Hippocampal formation (tissue), 2 donors: ENCODE measurements at places on chromosomes 12 and 14.
A peak's percentile ranks its signal among the peaks of the same experiment; 100 is the strongest.

DNA sequence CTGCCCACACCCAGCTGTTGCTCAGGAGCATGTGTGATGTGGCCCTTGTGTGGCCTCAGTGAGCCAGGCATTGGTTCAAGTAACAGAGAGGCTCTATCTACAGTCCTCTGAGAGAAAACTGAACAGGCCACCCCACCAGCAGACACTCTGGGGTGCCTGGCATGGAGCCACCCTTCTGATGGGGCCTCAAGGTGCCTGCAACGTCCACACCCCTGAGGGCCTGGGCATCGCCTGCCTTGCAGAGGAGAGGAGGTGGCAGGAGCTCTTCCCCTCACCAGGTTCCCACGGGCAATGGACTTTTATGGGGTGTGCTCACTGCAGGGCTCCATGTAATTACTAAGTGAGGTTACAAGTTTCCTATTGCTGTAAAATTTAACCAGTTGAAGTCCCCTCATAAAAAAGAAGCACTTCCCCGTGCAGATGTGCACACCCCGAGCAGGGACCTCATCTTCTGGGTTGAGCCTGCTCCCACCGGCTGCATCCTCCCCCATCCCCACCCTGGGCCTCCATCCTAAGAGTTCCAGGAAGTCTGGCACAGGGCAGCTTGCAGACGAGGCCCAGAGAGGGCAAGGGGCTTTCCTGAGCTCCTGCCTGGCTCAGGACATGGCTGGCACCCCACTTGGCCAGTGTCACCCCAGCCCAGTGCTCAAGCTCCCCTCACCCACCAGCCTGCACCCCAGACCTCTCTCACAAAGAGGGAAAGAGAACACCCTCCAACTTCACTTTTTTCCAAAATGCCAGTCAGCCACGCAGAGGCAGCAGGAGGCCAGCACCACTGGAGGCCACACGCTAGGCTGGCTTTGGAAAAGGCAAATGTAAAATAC lies 270.4 kb upstream of the RTL1 start:
- DNase-seq, result no peak

DNA sequence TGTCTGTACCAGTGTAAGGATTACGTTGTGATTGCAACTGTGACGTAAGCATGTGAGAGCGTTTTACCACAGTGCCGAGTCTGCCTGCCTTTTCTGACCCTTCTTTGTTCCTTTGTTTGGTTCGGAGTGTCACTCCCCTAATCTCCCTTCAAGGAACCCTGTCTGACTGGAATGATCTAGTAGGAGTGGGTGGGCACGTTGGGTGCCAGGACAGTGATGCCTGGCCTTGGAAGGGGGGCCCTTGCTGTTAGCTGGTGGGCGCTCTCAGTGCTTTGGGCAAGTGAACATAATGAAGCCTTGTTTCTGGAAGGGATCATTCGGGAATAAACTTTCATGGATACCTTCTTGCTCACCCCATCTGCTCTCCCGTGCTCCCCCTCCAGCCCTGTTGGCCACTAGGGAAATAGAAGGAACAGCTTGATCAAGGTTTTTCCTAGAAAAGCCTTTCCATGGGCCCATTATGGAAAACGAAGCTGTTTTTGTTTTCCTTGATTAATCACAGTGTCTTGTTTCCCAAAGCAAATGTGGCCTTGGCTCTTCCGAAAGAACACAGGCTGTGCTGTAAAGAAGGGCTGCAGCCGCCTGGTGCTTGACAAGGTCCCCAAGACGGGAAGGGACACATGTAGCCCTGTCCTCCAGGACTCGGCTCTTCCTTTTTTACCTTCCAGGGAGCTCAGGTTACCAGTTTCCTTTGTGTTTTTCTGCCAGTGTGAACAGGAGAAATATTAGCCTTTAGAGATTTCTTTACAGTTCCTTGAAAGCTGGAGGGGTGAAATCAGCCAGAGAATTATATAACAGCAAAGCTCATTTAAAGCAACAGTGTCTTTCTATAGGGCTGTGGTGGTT lies 215.5 kb downstream of the CRADD start:
- peak; percentile 16 for DNase-seq

- DNase-seq, result no peak
These were observed 496.9 kb upstream of the TMEM132C start for GRCh38 chr12:127770118-127770517.

DNA sequence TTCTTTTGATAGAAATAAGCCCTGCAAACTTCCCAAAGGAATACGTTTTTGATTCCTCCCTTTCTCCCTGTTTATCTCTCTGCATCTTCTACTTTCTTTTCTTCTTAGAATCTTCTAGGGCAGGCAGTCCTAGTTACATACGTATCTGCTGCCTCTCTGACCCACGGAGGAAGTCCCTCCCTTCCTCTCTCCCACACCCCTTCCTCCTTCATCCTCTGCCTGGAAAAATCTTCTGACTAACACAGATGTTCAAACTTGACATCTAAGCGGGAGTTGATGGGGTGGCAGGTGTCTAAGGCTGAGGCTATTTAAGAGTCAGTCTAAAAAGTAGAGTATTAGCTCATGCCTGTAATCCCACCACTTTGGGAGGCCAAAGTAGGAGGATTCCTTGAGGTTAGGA lies 88.6 kb downstream of the MAP1LC3B2 start:
- DNase-seq, result no peak

DNA sequence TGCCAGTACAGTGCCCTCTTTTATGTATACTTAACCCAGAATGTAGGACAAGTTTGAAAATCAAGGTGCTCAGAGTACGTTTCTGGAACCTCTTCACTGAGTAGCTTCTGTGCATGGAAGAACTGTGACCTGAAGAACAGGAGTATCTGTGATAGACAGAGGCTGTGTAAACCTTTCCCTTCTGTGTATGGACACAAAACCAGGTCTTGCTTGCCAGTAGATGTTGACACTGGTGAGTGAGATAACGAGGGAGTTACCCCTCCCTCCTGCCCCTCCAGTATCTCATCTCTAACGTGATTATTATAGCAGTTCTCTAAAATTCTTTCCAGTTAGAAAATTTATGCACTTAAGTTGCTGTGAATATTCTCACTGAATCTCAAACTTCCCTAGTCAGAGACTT lies 170.8 kb downstream of the RPL10L start:
- DNase-seq, result no peak

DNA sequence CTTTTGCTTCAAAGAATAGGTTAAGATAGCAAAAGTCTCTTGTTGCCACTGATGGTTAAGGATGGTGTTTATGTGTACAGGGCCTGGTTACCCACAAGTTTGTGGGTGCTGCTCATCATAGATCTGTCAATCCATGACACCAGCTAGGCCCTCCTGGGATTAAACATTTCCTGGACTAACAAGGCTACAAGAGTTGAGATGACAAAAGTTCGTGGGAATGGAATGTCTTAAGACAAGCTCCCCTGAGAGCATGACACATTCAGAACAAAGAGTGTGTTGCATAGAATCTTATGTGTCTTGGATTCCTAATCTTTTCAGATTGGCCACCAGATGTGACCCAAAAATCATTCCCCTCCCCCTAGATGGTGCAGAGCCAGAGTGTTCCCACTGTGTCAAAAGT lies 592.5 kb upstream of the USP15 start:
- no peak for DNase-seq

- DNase-seq, result no peak
These were observed 615.1 kb downstream of the TMEM121 start for GRCh38 chr14:106141242-106142220.

DNA sequence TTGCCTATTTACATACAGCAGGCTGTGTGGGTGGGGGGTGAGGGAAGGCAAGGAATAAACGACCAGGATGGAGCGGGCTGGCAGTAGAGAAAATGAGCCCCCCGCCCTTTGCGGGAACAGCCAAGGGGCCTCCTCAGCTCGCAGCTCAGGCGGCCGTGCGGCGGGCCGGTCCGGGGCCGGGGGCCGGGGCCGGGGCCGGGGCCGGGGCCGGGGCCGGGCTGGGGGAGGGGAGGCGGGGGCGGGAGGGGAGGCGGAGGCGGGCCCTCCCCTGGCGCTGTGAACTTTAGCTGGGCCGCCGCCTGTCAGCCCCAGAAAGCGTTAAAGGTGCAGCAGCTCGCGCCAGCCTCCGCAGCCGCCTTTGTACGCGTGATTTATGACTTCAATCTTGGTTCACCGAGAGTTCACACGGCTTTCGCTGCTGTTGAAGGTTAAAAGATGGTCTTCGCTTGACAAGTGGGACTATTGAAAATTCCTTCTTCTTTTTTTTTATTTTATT lies 28.8 kb downstream of the HOXC4 start:
- DNase-seq, result no peak

DNA sequence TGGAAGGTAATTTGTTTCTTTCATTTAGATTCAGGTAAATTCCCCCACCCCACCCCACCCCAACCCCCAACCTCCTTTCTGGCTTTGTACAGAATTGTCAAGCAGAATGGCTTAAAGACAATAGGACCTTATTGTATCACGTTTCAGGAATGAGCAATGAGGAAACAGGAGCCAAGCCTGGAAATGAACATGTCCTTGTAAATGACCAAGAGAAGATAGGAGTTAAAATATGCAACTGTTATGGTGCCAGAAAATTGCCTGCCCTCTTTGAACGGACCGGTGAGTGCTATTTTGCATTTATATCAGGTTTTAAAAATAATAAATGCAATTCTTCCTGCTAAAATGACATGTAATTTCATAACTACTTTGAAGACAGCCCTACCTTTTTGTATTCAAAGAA lies 141.6 kb upstream of the PELI2 start:
- DNase-seq, result no peak

DNA sequence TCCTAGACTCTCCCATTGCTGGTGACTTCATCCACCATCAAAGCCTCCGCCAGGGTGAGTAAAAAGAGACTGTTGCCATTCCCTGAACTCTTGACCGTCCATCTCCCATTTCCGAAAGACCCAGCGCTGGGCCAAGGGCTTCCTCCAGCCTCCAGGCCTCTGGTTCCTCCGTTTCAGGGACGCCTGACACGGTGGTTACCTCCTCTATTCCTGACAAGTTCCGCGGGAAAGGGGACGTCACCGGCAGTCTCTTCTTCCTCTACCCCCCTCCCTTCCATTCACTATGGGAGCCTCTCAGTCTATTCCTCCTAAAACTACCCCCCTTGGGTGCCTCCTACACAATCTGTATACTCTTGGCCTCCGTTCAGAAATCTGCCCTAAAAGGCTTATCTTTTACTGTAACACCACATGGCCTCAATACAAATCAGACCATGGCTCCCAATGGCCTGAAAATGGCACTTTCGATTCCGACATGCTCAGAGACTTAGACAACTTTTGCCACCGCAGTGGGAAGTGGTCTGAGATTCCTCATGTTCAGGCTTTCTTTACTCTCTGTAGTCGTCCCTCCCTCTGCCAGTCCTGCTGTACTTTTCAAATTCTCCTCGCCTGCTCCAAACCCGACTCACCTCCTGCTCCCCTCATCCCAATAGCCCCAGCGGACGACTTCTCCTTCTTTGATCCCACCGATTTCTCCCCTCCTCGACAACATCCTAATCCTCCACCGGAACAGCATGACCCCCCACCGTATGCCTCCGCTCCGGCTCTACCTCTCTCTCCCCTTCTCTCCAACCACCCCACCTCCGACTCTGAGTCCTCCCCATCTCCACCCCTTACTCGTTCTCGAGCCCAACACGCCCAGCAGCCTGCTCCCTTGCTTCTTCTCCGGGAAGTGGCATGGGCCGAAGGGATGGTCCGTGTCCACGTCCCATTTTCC lies 70.4 kb downstream of the MOK start:
- no peak for DNase-seq

- no peak for DNase-seq
These were observed 38.9 kb upstream of the BDKRB2 start for GRCh38 chr14:96165493-96166436.

GRCh38 chr14:38387821-38388220 lies 131.9 kb upstream of the CLEC14A start:
- no peak for DNase-seq

GRCh38 chr12:123384994-123385376 lies 1.1 kb downstream of the KMT5A start:
- DNase-seq, result no peak

GRCh38 chr12:130026608-130027176 lies 122.9 kb upstream of the TMEM132D start:
- no peak for DNase-seq

- DNase-seq, result no peak
These were observed 54.4 kb downstream of the PELI2 start for GRCh38 chr14:56172571-56172971.

- DNase-seq, result no peak
These were observed 311.1 kb downstream of the TMEM121 start for GRCh38 chr14:105837349-105838063.

DNA sequence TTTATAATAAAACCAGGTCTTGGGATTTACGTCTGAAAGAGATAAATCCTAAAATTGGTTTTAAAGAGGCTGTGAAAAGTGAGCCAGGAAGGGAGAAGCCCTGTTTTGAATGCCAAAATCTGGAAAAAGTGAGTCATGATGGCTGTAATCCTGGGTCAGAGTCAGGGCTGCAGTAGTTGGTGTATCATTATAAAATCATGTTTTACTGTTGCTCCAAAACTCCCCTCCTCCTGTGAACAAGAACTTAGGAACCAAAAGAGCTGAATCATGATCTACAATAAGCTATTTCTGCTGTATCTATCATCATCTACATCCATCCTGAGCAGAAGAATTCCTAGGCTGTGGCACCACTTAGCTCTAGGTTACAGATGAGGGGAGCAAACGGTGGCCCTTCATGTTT lies 79.3 kb downstream of the LMO3 start:
- no peak for DNase-seq

DNA sequence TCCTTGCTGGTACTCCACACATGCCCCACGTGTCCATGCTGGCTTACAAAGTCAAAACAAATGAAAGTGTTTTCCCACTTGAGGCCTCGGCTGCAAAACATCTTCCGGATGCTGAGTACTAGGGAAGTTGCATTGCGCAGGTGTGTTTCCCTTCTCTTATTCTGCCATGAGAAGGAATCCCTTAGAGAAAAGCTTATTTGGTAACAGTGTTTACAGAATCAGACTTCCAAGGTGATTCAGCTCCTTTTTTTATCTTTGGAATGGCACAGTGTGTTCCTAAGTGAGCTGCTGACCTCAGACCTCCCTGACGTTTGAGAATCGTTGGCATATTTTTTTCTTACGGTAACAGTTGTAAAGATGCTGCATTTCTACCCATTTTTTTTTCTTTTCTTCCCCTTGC lies 211.3 kb downstream of the ESR2 start:
- no peak for DNase-seq

- no peak for DNase-seq
These were observed 340.9 kb downstream of the AACS start for GRCh38 chr12:125406131-125406530.

DNA sequence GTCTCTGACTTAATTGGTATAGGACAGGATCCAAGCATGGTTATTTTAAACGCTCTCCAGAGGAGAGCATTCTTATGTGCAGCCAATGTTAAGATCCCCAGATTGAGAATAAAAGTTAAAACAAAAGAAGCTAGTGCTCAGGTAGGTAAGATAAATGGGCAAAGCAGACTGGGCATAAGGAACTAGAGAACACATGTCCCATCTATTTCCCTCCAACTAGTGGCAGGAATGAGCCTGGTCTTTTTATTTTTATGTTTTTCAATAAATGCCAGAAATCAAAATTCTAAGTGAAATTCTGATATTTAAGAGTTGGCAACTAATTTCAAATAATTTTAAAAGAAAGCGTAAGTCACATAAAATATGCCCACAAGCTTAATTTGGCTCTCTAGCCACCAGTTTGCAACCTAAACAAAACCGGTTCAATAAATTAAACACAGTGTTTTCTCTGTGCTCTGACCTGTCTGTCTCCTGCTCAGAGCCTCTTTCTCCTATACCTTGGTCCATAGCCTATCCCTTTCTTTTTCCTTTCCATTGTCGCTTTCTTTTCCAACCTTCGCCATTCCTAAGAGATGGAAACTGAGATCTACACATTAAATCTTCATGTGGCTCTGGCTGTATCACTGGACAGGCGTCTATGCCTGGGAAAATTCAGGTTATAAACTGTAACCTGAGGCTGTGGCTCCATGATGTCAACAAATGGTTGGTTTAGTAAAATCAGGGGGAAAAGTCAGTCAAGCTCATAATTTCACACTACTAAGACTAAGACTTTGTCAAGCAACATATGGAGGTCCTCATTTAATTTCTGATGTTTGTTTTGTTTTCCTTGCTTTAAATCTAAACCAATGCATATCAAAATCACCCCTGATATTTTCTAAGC lies 5.5 kb downstream of the SLC38A1 start:
- DNase-seq, result no peak
